ENCODE measurements at places on chromosomes 5 and 9. TPM values are rescaled to one million over a fixed set of nuclear protein-coding genes. Genes with fewer than 3 reads are reported as not detected.

The WDR31 gene
- total RNA-seq, result 1.6 TPM

The PCDH12 gene
- total RNA-seq, result not detected

The OTULINL gene
- 2.8 TPM for total RNA-seq

The TAF1L gene
- total RNA-seq, result 0.02 TPM

The PCDHGA4 gene
- total RNA-seq, result 0.50 TPM

The LCN2 gene
- not detected for total RNA-seq

The KIAA1958 gene
- total RNA-seq, result 10.4 TPM

The FRMD3 gene
- 0.29 TPM for total RNA-seq

The FGF1 gene
- total RNA-seq, result 42.2 TPM

The SUSD1 gene
- total RNA-seq, result 16.6 TPM

The RGMB gene
- total RNA-seq, result 48.7 TPM

DNA sequence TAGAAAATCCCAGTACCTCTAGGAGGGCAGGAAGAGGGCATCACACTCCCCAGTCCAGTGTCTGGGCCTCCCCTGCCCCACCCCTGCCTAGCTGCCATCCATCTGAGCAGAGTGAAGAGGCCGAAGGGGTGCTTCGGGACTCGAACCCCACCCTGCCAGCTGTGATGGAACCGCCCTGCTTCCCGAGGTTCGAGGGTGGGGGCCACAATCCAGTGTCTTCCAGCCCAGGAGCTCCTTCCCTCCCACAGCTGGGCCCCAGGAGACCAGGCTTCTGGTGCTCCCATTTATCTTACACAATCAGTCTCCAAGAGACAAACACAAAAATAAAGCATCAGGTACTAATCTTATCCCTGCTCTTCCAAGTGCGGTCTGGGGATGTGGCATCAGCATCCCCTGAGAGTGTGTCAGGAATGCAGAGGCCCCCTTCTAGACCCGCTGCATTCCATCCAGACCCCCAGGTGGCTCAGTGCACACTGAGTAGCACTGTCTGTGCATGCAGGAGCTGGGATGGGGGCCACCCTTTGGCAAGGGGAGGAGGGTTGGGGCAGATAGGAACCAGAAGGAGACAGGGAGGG, 122.8 kb upstream of the TBC1D2 start:
- no peaks in the 10 kb centered on the region for H3K36me3 ChIP-seq
- no peaks in the 10 kb centered on the region for H3K27me3 ChIP-seq
- peaks cover 40% of the 10 kb centered on the region for H3K4me1 ChIP-seq
- DNase-seq, result no peak

GRCh38 chr5:343461-344401, 22.2 kb downstream of the AHRR start:
- peaks cover 12% of the 10 kb centered on the region for H3K4me1 ChIP-seq
- peak overlapping the region; percentile 65 for H3K27ac ChIP-seq
- no peaks in the 10 kb centered on the region for H3K36me3 ChIP-seq
- no peaks in the 10 kb centered on the region for H3K27me3 ChIP-seq
- peak; percentile 55 for DNase-seq
- peak overlapping the region; percentile 50 for H3K4me3 ChIP-seq

DNA sequence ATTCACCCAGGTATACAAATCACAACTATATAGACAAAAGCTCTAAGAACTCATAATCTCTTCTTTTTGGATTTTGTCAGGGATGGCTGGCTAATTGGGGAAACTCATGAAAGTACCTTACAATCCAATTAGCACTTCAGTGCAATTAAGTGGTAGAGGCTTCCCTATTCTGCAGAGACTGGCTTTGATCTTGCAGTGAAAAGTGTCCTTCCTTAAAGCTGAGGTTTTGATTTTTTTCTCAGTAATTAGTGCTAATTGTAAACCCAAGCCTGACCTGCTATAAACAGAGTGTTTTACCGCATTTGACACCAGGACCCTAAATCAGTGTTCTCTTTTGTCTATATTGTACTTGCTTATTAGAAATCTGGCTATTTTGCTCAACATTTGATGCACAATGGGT, 294.0 kb upstream of the EFNA5 start:
- H3K4me3 ChIP-seq, result no peak overlapping the region
- H3K36me3 ChIP-seq, result no peaks in the 10 kb centered on the region
- H3K27ac ChIP-seq, result no peak overlapping the region
- no peak for DNase-seq
- no peaks in the 10 kb centered on the region for H3K27me3 ChIP-seq

- peak overlapping the region; percentile 83 for H3K27ac ChIP-seq
- H3K36me3 ChIP-seq, result no peaks in the 10 kb centered on the region
- H3K4me3 ChIP-seq, result peak overlapping the region; percentile 69
- DNase-seq, result no peak
Observed at GRCh38 chr9:36488389-36488756, 84.3 kb upstream of the MELK start.

GRCh38 chr9:78320875-78321496, 24.1 kb downstream of the PSAT1 start:
- no peaks in the 10 kb centered on the region for H3K27me3 ChIP-seq
- no peak overlapping the region for H3K4me3 ChIP-seq
- H3K27ac ChIP-seq, result no peak overlapping the region
- no peaks in the 10 kb centered on the region for H3K4me1 ChIP-seq
- DNase-seq, result no peak

DNA sequence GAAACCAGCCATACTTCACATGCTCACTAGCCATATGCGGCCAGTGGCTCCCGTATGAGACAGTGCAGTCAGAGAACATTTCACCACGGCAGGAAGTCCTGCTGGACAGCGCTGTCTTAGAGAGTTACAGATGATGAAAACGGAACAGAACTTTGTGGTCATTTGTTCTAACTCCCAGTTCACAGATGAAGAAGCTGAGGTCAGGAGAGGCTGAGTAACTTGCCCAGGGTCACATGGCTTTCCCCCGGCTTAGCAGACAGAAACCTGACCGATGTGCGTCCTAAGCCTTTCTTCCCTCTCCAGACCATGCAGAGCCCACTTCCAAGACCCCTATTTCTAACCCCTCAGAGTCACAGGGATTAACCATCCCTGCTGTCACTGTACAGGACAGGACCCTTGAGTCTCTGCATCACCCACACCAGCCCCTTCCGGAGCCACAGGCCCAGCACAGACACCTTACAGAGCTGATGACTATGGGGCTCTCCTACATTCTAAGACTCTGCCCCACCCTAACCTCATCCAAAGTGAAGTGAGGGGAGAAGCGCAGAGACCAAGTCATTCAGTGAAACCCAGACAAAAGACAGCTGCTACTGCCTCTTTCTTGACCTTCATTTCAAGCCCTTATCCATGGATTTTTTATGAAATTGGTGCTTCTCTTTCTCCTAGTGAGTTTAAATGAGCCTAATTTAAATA, 86.9 kb downstream of the PTPN3 start:
- H3K27me3 ChIP-seq, result no peaks in the 10 kb centered on the region
- no peaks in the 10 kb centered on the region for H3K36me3 ChIP-seq
- H3K4me3 ChIP-seq, result no peak overlapping the region
- no peak overlapping the region for H3K27ac ChIP-seq
- no peaks in the 10 kb centered on the region for H3K4me1 ChIP-seq

DNA sequence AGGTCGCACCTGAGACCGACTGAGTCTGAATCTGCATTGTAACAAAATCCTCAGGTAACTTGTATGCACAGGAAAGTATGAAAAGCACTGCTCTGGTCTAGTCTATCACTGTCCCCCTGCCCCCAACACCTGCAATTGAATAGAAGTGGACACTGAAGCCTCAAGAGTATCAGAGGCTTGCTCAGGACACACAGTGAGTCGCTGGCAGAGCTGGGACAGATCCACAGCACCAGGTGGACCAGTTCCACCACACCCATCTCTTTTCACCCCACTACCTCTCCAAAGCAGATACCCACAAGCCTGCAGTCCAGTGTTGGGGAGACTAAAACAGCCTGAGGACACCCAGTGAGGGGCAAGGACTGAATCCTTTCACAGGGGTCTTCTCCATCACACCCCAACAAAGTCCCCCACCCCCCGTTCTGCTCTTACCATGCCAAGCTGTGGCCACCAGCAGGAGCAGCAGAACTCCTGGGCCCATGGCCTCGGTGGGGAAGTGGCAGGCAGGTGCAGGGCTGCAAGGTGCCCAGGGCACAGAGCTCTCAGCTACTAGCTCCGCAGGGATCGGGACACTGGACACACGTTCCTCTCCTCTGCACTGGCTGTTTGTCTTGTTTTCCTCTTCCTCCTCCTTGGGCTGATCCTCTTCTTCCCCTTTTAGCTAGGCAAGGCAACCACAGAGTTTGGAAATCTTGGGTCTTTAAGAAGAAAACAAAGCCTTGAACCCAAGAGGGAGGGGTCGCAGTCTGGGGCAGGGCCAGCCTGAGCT, at the start of gene CSF1R:
Gene CSF1R (minus strand): TSS at position 605 of the 766 bp plus-strand sequence. CDS start 127 bp downstream, at position 478.
- H3K4me3 ChIP-seq, result no peak within 1 kb of the TSS
- H3K27me3 ChIP-seq, result no peaks in the 10 kb centered on the region
- no peaks in the 10 kb centered on the region for H3K36me3 ChIP-seq
- no peak within 1 kb of the TSS for H3K27ac ChIP-seq
- no peak for DNase-seq

DNA sequence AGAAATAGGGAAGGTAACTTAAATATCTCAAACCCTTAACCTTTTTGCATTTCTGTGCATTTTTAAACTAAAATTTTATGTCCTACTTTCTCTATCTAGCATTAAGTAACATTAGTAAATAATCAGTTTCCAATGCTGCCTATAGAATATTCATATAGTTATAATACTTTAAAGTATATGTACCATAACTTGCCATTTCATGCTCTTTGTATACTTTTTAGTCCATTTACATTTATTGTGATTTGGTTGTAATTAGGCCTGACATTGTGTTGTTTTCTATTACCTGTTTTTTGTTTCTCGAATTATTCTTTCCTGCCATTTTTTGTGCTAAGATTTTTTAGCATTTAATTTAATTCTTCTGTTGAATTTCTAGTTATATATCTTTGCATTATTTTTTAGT, 13.7 kb downstream of the SLC12A2 start:
- H3K4me1 ChIP-seq, result peaks cover 3% of the 10 kb centered on the region
- no peak overlapping the region for H3K4me3 ChIP-seq
- no peak for DNase-seq
- no peaks in the 10 kb centered on the region for H3K36me3 ChIP-seq
- no peak overlapping the region for H3K27ac ChIP-seq

- no peak for DNase-seq
- no peaks in the 10 kb centered on the region for H3K36me3 ChIP-seq
- no peak overlapping the region for H3K4me3 ChIP-seq
- no peaks in the 10 kb centered on the region for H3K4me1 ChIP-seq
Observed at GRCh38 chr9:24451346-24451745, 94.4 kb downstream of the IZUMO3 start.

DNA sequence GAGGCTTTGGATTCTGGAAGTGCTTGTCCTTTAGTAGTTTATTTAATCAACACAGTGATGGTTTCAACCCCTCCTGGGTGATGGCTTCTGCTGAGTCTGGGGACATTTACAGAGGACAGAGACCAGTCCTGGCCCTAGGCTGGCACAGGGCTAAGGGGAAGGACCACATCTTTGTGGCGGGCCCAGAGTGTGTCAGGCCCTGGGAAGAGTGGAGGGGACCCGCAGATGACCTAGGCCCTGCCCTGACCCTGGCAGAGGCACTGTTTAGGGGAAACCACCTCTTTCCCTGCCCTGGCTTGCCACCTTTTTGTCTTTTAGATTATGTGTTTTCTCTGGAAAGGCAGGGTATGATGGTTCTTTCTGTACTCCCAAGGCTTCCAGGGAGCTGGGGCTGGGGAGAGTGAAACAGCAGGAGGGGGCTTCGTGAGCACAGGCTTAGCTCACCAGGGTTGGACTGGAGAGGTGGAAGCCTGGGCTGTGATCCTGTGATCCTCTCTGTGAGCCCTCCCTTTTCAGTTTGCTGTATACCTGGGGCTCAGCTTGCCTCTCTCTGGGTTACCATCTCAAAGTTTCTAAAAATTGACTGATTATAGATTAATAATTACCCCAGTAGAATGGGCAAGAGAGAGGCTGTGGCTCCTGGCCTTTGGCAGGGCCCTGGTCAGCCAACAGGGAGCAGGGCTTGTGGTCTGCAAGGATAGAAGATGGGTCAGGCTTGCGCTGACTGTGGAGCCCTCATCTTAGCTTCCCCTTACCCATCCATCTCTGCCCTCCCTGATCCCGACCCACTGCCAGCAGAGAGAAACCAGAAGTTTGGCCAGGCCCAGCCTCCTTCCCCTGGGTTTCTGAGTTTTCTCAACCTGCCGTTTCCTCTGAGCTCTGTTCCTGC, 1.7 kb upstream of the SYNPO start:
- H3K27me3 ChIP-seq, result no peaks in the 10 kb centered on the region
- H3K4me3 ChIP-seq, result no peak overlapping the region
- no peaks in the 10 kb centered on the region for H3K36me3 ChIP-seq
- peak overlapping the region; percentile 99 for H3K27ac ChIP-seq

DNA sequence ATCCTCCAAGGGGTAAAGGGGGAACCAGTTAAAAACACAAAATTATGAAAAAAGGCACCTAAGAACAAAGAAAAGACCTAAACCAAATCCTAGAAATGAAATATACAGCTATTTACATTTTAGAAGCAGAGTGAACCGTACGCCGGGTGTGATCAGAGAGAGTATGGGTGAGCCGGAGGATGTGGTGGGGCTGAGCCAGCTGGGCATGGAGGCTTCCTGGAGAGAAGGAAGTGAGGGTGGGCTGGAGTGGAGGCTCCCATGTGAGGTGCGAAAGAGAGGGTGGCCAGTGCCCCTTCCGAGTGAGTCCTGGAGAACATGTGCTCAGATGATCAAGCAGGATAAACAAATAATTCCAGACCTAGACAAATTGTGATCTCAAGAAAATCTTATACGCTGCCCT, 111.6 kb downstream of the CACNA1B start:
- H3K36me3 ChIP-seq, result no peaks in the 10 kb centered on the region
- H3K27ac ChIP-seq, result no peak overlapping the region
- H3K4me1 ChIP-seq, result no peaks in the 10 kb centered on the region
- no peaks in the 10 kb centered on the region for H3K27me3 ChIP-seq

- no peaks in the 10 kb centered on the region for H3K27me3 ChIP-seq
- H3K4me3 ChIP-seq, result no peak overlapping the region
- H3K27ac ChIP-seq, result no peak overlapping the region
- DNase-seq, result no peak
Observed at GRCh38 chr9:111900858-111901612, 4.4 kb downstream of the UGCG start.

DNA sequence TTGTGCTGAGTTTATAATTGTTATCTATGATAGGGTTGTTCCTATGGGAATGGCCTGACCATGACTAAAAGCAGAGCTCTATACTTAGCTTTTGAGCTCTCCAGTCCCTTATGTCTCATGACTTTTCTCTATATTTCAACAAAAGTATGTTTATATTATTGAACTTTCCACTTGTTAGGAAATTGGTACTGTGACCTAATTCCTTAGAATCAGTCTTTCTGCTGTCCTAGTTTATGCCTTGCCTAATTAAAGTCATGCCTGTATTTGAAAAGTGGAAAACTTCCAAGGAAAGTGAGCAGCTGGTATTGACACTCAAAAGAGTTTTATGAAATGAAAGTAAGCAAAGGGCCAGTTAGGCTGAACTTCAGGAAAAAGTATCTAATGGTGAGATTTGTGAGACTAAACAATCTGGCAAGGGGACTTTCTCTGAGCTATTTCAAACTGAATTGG, 68.6 kb downstream of the XRCC4 start:
- peaks cover 3% of the 10 kb centered on the region for H3K4me1 ChIP-seq
- DNase-seq, result no peak
- no peaks in the 10 kb centered on the region for H3K36me3 ChIP-seq
- no peak overlapping the region for H3K4me3 ChIP-seq

Data from astrocyte (in vitro differentiated cells and primary cell).